ENCODE measurements at places on chromosomes 12 and 14. TPM values are rescaled to one million over a fixed set of nuclear protein-coding genes. Genes with fewer than 3 reads are reported as not detected.

DNA sequence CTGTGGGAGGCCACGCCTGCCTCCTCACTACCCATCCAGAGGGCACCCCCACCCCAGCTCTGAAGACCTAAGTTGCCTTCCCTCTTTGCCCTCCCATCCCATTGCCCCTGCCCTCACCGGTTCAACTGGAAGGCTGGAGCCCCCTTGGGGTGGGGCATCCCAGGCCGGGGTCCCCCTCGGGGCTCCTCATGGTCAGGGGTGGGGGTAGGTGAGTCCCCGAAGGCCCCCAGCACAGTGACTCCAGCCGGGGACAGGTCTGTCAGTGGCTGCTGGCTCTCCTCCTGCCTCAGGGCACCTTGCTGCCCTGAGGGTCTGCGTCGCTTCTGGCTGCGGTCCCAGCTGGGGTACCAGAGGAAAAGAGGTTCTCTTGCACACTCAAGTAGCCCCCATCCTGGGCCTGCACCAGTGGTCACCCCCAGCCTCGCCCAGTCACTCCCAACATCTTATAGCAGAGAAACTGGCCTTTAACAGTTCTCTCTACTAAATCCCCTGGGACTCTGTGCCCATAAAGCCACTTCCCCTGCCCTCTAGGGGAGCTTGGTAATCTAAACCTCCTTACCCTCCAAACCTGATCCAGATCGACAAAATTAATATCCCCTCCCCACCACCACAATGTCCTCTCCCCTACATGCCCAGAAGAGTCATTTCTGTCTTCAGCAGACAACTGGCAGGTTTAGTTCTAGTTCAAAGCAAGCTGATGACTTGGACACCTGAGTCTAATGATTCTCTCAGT is 5.1 kb downstream of the PIANP start:
- peaks cover 10% of the 10 kb centered on the region for H3K4me1 ChIP-seq
- no peak overlapping the region for H3K4me3 ChIP-seq
- H3K27ac ChIP-seq: no peak overlapping the region

- H3K27ac ChIP-seq: no peak overlapping the region
- H3K27me3 ChIP-seq: peaks cover 67% of the 10 kb centered on the region
- DNase-seq: no peak
Measured at GRCh38 chr12:48968467-48968866, 3.1 kb downstream of the WNT10B start.

- H3K4me3 ChIP-seq: no peak overlapping the region
- no peak overlapping the region for H3K27ac ChIP-seq
- H3K4me1 ChIP-seq: no peaks in the 10 kb centered on the region
Measured at GRCh38 chr12:108455706-108456105, 59.4 kb upstream of the FICD start.

DNA sequence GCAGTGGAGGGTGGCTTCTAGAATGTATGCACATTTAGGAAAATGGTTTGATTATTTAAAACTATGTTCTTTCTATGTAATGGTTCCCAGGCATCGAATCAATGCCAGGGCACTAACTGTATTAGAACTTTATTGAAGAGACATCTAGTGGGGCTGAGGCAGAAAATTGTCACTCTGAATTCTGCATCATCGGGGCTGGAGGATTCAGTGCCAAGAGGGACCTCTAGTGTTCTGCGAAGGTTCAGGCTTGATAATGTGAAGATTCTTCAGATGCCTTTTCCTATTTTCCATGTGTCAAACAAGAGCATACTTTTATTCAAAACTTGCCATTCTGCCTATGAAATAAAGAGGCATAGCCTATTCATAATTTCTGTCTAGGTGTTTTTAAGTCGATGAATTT is 146.3 kb downstream of the CAND1 start:
- H3K4me1 ChIP-seq: peaks cover 44% of the 10 kb centered on the region
- no peaks in the 10 kb centered on the region for H3K36me3 ChIP-seq
- peak; percentile 65 for DNase-seq
- no peaks in the 10 kb centered on the region for H3K27me3 ChIP-seq
- H3K4me3 ChIP-seq: no peak overlapping the region

- DNase-seq: no peak
- H3K4me1 ChIP-seq: no peaks in the 10 kb centered on the region
- H3K27ac ChIP-seq: no peak overlapping the region
- H3K36me3 ChIP-seq: no peaks in the 10 kb centered on the region
- no peaks in the 10 kb centered on the region for H3K27me3 ChIP-seq
- no peak overlapping the region for H3K4me3 ChIP-seq
Measured at GRCh38 chr12:80178846-80179245, 79.5 kb downstream of the OTOGL start.

GRCh38 chr14:50396631-50397389 is at the start of gene CDKL1:
Gene CDKL1 (minus strand): TSS chr14:50396881. CDS start chr14:50395868, 1,013 bp downstream.
- H3K27ac ChIP-seq: no peak within 1 kb of the TSS
- peak; percentile 86 for DNase-seq
- H3K36me3 ChIP-seq: no peaks in the 10 kb centered on the region
- H3K4me3 ChIP-seq: peak within 1 kb of the TSS; percentile 63
- peaks cover 33% of the 10 kb centered on the region for H3K27me3 ChIP-seq

The SOX5 gene
- 79.5 TPM for total RNA-seq

GRCh38 chr12:13340149-13340548 is 143.6 kb downstream of the EMP1 start:
- H3K4me1 ChIP-seq: no peaks in the 10 kb centered on the region
- no peak overlapping the region for H3K4me3 ChIP-seq
- H3K36me3 ChIP-seq: no peaks in the 10 kb centered on the region
- DNase-seq: no peak
- H3K27me3 ChIP-seq: no peaks in the 10 kb centered on the region
- no peak overlapping the region for H3K27ac ChIP-seq

- H3K4me1 ChIP-seq: peaks cover 6% of the 10 kb centered on the region
- peak; percentile 39 for DNase-seq
- H3K36me3 ChIP-seq: no peaks in the 10 kb centered on the region
- no peaks in the 10 kb centered on the region for H3K27me3 ChIP-seq
Measured at GRCh38 chr14:28879573-28879996, 113.0 kb downstream of the FOXG1 start.

The SIX6 gene
- total RNA-seq: 1.4 TPM

DNA sequence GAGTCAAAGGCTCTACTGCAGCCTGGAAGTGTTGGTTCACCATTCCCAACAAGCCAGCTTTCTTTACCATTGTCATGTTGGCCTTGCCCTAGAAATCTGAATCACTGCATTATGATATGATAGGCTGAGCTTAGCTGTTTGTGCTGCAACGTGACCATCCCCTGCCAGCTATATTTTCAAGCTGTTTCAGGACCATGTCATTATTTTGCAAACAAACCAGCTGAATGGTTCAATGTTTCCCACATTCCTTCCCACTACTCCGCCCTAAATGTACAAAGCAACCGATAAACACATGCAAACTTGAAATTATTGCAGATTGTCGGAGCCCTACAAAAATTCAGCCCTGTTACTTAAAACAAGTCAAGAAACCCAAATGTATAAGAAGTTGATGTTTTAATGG is 136.1 kb downstream of the KICS2 start:
- no peak overlapping the region for H3K4me3 ChIP-seq
- H3K27ac ChIP-seq: no peak overlapping the region
- no peaks in the 10 kb centered on the region for H3K36me3 ChIP-seq
- no peaks in the 10 kb centered on the region for H3K4me1 ChIP-seq
- no peaks in the 10 kb centered on the region for H3K27me3 ChIP-seq
- no peak for DNase-seq

The BCL2L14 gene
- total RNA-seq: not detected

GRCh38 chr12:100897240-100897639 is 102.7 kb downstream of the ANO4 start:
- no peaks in the 10 kb centered on the region for H3K27me3 ChIP-seq
- H3K27ac ChIP-seq: no peak overlapping the region
- H3K4me3 ChIP-seq: no peak overlapping the region
- no peaks in the 10 kb centered on the region for H3K36me3 ChIP-seq
- H3K4me1 ChIP-seq: no peaks in the 10 kb centered on the region

DNA sequence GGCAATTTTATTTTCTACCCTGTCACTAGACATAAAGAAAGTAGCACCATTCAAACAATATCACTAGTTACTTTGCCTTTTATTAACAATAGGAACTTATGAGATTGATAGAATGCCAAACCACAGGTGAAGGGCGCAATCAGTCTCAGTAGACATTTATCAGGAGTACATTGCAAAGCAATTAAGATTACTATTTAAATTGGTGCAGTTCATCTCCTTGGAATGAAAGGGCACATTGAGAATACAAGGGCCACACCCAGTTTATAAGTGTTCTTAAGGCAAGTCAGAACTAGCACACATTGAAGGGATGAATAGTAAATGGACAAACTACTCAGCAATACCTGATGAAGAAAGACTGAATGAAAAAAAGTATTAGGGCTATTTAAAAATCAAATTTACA is 601.4 kb downstream of the C12orf50 start:
- no peak overlapping the region for H3K27ac ChIP-seq
- H3K4me1 ChIP-seq: no peaks in the 10 kb centered on the region
- no peaks in the 10 kb centered on the region for H3K36me3 ChIP-seq

GRCh38 chr14:24392325-24393091 is 6.3 kb upstream of the NYNRIN start:
- no peaks in the 10 kb centered on the region for H3K4me1 ChIP-seq
- H3K4me3 ChIP-seq: no peak overlapping the region
- DNase-seq: no peak

DNA sequence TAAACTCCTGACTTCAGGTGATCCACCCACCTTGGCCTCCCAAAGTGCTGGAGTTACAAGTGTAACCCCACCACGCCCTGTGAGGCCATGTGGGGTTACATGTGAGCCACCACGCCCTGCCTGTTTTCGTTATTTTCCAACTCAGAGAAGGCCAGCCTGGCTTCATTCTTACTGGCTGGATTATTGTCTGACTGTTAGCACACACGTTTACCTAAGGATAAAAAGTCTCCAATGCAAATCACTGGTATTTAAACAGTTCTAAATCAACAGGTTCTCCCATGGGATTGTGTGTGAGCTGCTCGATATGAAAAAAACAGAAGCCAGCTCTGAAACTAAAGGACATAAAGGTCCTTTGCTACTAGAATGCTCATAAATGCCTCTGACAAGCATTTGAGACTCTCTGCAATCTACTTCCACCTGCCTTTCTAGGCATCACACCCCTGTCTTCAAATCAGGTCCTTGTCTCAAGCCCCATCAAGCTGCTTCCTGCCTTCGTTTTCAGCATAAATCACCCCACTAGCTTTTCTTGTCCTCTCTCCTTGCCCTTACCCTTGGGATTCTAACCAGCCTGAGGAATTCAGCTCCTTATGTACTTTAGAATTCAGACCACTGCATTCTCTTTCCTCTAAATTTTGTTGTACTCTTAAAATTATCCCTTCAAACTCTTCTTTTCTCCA is 265.0 kb downstream of the DUSP6 start:
- peaks cover 20% of the 10 kb centered on the region for H3K4me1 ChIP-seq
- H3K4me3 ChIP-seq: no peak overlapping the region

- H3K27ac ChIP-seq: no peak overlapping the region
- no peaks in the 10 kb centered on the region for H3K36me3 ChIP-seq
- H3K4me3 ChIP-seq: no peak overlapping the region
- H3K27me3 ChIP-seq: no peaks in the 10 kb centered on the region
Measured at GRCh38 chr12:93186131-93186530, 191.6 kb upstream of the NUDT4 start.
